Glomerular endothelial cell (primary cell): ENCODE measurements at places on chromosomes 5 and 9. TPM values are rescaled to one million over a fixed set of nuclear protein-coding genes. Genes with fewer than 3 reads are reported as not detected.

- no peak for DNase-seq
These were observed 51.1 kb downstream of the NEK6 start for GRCh38 chr9:124308606-124309491.

DNA sequence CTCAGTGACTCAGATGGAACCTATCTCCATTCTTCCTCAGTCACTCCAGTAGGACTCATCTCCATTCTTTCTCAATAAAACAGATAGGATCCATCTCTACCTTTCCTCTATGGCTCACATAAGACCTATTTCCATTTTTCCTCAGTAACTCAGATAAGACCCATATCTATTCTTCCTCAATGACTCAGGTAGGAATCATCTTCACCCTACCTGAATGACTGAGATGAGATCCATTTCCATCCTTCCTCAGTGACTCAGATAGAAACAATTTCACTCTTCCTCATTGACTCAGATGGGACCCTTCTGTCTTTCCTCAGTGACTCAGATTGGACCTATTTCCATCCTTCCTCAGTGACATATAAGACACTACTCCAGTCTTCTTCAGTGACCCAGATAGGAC lies 165.1 kb downstream of the FBXO4 start:
- no peak for DNase-seq

GRCh38 chr5:154367101-154367500 lies 78.7 kb upstream of the SAP30L start:
- DNase-seq: no peak

- no peak for DNase-seq
These were observed 45.9 kb upstream of the ITGA2 start for GRCh38 chr5:52943285-52943684.

GRCh38 chr5:131375351-131375750 lies 111.5 kb downstream of the CDC42SE2 start:
- no peak for DNase-seq

GRCh38 chr5:137398154-137398553 lies 101.0 kb downstream of the SPOCK1 start:
- no peak for DNase-seq

- DNase-seq: no peak
These were observed 112.0 kb upstream of the CTNND2 start for GRCh38 chr5:12016159-12016746.

DNA sequence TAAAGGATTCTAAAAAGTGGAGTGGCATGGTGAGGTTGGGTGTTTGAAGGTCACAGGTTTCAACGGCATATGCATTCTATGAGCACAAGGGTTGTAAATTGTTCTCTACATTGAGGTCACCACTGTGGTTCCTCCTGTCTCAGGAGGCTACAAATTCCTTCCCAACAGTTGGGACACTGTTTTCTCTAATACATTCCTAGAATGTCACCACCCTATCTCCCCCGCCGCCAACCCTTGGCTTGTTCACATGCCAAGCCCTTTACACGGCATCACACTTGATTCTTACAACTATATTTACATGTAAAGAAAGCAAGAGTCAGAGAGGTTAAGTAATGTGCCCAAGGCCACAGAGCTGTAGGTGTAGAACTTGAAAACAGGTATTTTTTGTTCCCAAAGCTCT lies 315.1 kb downstream of the RAB3C start:
- no peak for DNase-seq

GRCh38 chr5:131008329-131008728 lies 156.7 kb downstream of the HINT1 start:
- no peak for DNase-seq

DNA sequence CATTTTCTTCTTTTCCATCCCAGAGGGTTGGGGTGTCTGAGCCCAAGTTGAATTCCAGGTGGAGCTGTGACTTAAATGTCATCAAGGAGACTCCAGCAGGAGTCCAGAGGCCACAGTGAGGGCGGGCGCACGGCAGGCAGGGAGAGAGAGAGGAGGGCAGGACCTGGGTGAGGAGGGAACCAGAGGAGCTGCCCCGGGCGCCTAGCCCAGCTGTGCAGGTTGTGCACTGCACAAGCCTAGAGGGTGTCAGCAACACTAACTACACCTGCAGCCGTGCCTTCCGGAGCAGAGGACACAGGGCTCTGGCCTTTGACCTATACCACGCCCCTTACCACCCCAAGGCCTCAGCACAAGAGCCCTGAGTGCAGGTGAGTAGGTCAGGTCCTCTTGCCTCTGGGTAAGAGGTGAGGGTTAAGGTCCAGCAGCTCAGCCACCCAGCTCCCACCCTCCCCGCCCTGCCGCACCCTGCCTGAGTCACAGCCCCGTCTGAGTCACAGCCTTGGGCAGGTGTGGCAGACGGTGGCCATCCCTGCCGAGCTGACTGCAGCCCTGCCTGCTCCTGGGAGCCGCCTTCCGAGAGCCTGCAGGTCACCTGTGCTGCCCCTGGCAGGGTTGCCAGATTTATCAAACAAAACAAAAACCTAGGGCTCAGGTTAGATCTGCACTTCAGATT lies 6.4 kb upstream of the AGPAT2 start:
- DNase-seq: no peak

GRCh38 chr5:147072622-147073021 lies 162.2 kb upstream of the STK32A start:
- no peak for DNase-seq

- DNase-seq: no peak
These were observed 2.0 kb downstream of the ENC1 start for GRCh38 chr5:74638544-74638969.

DNA sequence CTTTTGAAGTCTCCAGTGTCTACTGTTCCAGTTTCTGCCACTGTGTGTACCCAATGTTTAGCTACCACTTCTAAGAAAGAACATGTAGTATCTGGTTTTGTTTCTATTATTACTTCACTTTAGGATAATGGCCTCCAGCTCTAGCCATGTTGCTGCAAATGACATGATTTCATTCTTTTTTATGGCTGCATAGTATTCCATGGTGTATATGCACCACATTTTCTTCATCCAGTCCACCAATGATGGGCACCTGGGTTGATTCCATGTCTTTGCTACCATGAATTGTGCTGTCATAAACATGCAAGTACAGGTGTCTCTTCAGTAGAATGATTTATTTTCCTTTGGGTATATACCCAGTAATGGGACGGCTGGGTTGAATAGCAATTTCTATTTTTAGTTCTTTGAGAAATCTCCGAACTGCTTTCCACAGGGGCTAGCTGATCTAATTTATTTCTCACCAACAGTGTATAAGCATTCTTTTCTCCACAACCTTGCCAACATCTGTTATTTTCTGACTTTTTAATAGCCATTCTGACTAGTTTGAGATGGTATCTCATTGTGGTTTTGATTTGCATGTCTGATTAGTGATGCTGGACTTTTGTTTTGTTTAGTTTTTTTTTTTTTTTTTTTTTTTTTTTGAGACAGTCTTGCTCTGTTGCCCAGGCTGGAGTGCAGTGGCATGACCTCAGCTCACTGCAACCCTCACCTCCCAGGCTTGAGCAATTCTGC lies 68.9 kb downstream of the WDR41 start:
- DNase-seq: no peak

DNA sequence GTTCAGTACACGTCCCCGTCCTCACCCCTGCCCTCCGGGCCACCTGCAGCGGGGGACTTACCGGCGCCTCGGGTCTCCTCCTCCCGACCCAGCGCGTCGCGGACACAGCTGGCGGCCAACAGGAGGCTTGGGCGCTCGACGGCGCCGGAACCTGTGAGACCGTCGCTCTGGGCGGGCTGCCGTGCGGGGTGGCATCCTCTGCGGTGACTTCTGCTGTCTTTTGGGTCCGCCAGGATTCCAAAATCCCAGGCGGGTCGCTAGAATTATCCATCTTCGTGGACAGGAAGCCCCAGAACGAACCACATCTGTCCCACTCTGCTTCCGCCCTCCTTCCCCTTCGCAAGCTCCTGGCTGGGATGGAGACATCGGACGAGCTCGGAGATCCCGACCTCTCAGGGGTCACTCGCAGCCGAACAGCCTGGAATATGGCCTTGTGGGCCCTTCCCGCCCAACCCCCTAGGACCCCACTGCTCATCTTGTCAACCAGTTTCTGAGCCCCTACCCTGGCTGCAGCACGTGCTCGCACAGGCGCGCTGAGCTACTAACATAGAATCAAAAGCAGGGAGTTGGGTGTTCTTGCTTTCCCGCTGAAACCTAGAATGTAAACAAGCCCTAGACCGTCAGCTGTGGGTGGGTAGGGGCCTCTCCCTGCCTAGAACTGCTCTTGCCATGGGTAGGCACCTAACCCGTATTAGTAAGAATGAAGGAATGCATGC lies 947 bp upstream of the MARCHF3 start:
- no peak for DNase-seq

DNA sequence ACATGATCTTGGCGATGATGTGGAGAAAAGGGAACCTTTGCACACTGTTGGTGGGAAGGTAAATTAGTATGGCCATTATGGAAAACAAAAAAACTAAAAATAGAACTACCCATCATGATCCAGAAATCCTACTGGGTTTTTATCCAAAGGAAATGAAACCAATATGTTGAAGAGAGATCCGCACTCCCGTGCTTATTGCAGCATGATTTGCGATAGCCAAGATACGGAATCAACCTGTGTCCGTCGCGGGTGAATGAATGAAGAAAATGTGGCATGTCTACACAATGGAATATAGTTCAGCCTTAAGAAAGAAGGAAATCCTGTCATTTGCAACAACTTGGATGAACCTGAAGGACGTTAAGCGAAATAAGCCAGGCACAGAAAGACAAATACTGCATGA lies 84.5 kb downstream of the TTLL11 start:
- DNase-seq: no peak

- no peak for DNase-seq
These were observed 18.6 kb upstream of the MAN2A1 start for GRCh38 chr5:109671136-109671535.

DNA sequence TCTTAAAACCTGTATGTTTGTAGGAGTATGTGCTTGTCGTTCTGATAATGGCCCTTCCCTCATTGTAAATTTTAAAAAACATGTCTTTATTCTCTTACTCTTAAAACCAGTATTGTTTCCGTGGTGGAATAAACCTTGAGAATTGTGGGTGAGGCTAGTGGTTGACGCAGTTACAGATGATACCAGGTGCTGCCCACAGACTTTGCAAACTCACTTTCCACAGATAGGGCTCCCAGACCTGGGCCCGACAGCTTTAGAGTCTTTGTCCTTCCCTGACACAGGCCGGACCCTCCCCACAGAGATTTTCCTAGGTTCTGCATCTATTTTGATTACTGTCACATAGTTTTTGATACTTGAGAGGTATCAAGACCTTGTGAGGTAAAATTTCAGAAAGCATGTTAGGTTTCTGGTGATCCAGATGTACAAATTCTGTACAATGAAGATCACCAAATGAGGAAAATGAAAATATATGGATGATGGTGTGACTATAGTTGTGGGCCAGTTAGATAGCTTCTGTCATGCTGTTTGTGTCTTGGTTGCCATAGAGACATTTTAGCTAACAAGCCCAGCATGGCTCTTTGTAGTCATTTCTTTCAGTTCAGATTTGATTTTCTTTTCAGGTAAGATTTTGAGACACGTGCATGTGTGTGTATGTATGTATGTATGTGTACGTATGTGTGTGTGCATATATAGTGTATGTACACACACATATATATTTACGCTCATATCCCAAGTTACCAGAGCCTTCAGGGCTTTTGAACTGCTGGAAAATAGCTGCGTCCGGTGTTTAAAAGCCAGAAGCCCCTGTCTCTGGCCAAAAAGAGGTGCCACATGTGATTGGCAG lies 33.8 kb downstream of the DMRT1 start:
- no peak for DNase-seq

- no peak for DNase-seq
These were observed 12.1 kb downstream of the MAN2A1 start for GRCh38 chr5:109701792-109702191.

DNA sequence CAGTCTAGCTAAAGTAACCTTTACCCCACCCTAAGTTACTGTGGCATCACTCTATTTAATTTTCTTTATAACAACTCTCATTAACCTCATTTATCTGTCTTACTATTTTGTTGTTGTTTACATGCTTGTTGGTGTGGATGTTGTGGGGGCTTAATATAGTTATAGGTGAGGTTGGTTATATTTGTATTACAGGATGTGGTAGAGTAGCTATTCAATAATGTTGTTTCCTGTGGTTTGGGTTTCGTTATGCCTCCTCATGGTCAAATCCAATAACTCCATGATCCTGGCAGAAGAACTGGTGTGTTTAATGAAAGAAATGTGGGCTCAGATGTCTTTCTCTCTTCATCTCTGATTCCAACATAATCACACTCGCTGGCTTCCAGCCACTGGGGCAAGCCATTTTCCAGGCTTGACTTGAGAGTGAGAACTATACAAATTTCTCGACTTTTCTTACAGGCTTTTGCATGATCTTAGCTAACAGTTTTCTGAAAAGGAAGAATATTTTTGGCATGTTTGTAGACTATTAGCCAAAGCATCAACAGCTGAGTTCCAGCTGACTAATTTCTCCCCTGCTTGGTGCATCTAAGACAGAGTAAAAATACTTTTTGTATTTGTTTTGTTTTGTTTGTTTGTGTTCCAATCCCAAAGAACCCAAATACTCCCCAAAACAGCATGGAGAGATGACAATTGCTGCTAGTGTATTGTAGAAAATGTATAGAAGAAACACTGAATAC lies 303.7 kb upstream of the PAPPA start:
- DNase-seq: no peak

- no peak for DNase-seq
These were observed 16.7 kb downstream of the ITGA1 start for GRCh38 chr5:52804387-52804791.

- DNase-seq: no peak
These were observed 100.2 kb downstream of the INSYN2B start for GRCh38 chr5:169880012-169880663.

- no peak for DNase-seq
These were observed 71.8 kb downstream of the PRR16 start for GRCh38 chr5:120535900-120536299.

DNA sequence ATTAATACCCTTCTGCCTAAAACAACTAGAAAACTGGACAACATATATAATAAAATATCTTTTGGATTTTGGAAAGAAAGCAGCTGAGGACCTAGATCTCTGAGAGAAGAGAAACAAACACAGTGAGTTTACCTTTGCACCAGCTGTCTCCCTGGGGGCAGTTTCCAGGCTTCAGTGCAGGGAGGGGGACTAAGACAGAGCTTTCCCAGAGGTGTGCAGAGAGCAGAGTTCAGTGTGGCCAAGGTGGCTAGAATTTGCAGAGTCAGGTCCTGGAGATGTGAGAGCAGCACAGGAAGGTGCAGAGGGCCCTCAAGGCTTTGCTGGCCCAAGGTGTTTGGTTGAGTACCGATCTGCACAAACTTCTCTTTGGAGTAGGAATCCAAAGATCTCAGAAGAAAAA lies 26.3 kb upstream of the PTPDC1 start:
- no peak for DNase-seq

The ARHGEF37 gene
- total RNA-seq: 4.6 and 8.5 TPM in 2 replicates

The ECPAS gene
- 49.9 and 69.1 TPM in 2 replicates for total RNA-seq

The CER1 gene
- not detected in 2 replicates for total RNA-seq

The IL6ST gene
- total RNA-seq: 301 and 434 TPM in 2 replicates

The C5orf58 gene
- not detected in 2 replicates for total RNA-seq

The FSTL4 gene
- total RNA-seq: 0.18 TPM in 1 of 2 replicates, not detected in the other

The FNIP1 gene
- 26.4 and 29.0 TPM in 2 replicates for total RNA-seq

The GABRA1 gene
- total RNA-seq: not detected in 2 replicates

The SMU1 gene
- 12.3 and 16.0 TPM in 2 replicates for total RNA-seq

The DEPDC1B gene
- total RNA-seq: 1.0 and 3.4 TPM in 2 replicates

The MLANA gene
- not detected in 2 replicates for total RNA-seq
